CD8-positive, alpha-beta T cell (primary cell): ENCODE measurements at places on chromosomes 13 and 19.

DNA sequence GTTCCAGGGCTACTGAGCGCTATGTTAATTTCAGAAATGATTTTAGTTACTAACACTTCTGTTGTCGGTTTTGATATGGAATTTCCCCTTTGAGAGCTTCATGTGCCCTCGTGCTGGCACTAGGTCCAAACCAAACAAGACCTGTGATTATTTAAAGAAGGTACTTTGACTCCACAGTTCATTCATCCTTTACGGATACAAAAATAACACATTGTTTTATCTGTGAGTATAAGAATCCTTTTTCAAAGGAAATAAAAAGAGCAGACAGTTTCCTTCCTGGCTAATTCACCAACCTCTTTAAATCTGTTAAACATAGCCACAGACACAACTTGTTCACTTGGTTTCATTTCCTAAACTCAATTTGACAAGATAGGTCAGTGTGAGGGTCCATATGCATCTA lies 141.2 kb downstream of the FLT1 start:
- DNase-seq: no peak

GRCh38 chr19:1284979-1285736 lies 515 bp upstream of the EFNA2 start:
- DNase-seq: peak; percentile 12

GRCh38 chr13:50033725-50034124 lies 18.5 kb downstream of the KCNRG start:
- no peak for DNase-seq

GRCh38 chr13:21336609-21337349 lies 122.3 kb downstream of the ZDHHC20 start:
- DNase-seq: no peak

GRCh38 chr13:106941779-106942178 lies 373.8 kb upstream of the ARGLU1 start:
- DNase-seq: no peak

- DNase-seq: no peak
Measured at GRCh38 chr13:78383899-78384298, 219.5 kb downstream of the POU4F1 start.

DNA sequence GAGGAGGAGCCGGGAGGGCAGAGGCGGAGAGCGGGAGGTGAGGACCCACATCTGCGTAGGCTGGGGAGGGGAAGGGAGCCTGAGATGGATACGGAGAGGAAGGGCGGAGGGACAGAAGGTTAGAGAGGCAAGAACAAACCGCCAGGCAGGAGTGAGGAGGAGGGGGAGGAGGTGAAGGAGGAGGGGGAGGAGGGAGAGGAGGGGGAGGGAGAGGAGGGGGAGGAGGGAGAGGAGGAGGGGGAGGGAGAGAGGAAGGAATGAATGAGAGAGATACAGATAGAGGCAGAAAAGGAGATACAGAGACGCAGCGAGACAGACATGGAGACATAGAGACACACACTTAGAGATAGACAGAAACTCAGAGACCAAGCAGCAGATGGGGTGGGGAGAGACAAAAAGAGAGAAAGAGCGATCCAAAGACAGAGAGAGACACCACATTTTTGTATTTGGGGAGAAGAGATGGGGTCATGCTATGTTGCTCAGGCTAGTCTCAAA lies 782 bp upstream of the CA11 start:
- DNase-seq: no peak
